ENCODE measurements at places on chromosomes 4 and X. TPM values are rescaled to one million over a fixed set of nuclear protein-coding genes. Genes with fewer than 3 reads are reported as not detected.

The NKAP gene
- 7.3 TPM for total RNA-seq

GRCh38 chrX:150352581-150352980 is 10.5 kb upstream of the MAMLD1 start:
- no peak overlapping the region for H3K27ac ChIP-seq
- H3K27me3 ChIP-seq: peaks cover 12% of the 10 kb centered on the region
- DNase-seq: no peak
- no peaks in the 10 kb centered on the region for H3K4me1 ChIP-seq

DNA sequence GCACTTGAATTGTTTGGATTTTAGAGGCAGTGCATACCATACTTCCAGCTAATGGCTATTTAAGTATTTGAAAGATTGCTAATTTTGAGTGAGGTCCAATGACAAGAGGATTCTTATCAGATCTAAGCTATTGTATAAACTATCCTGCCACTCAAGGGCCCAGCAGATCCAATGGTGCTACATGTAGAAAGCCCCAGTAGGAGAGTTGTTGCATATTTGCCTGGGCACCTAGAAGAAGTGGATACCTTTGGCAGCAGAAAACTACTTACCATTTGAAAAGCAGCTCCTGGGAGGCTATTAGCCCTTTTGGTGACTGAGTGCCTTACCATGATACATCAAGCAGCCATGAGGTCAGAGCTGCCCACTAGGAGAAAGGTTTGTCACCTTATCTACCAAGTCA is 447.3 kb downstream of the C4orf33 start:
- no peaks in the 10 kb centered on the region for H3K27me3 ChIP-seq
- DNase-seq: no peak
- peaks cover 9% of the 10 kb centered on the region for H3K4me1 ChIP-seq
- H3K36me3 ChIP-seq: no peaks in the 10 kb centered on the region

- peaks cover 53% of the 10 kb centered on the region for H3K36me3 ChIP-seq
- peaks cover 36% of the 10 kb centered on the region for H3K4me1 ChIP-seq
- H3K27ac ChIP-seq: peak overlapping the region; percentile 90
- H3K27me3 ChIP-seq: no peaks in the 10 kb centered on the region
- DNase-seq: peak; percentile 22
These were observed 548 bp downstream of the TLR1 start for GRCh38 chr4:38803833-38804653.

Measured in activated CD4-positive, alpha-beta T cell treated with anti-CD3 and anti-CD28 coated beads, Interleukin-2, amount 10 ng/mL, durations not matched to agents 7 days and 5 days (primary cell).